Activated T-cell treated with anti-CD3 and anti-CD28 coated beads for 4 hours (primary cell): ENCODE measurements at places on chromosomes 7 and 10.

DNA sequence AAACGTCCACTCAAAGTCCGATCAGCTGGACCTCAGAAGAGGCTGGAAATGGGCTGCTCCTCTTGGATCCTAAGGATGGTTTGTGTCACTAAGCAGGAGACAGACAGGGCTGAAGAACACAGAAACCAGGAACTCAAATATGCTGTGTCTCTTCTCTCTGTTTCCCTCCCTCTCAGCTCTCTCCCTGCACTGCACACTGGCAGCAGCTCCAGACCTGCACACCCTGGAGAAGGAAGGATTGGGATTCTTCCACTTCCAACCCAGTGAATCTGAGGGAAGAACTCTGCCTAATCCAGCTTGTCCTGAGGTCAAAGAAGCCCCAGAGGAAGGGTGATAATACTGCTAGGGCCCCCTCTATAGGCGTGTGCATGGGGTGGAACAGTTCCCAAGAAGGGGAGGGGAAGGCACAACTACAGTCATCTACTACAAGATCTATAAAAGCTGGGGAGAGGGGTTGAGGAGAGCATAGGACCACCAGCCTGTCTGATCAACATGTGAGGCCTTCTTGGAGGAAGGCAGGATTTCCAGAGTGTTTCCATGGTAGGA lies 22.7 kb upstream of the ZCCHC24 start:
- no peak for DNase-seq

DNA sequence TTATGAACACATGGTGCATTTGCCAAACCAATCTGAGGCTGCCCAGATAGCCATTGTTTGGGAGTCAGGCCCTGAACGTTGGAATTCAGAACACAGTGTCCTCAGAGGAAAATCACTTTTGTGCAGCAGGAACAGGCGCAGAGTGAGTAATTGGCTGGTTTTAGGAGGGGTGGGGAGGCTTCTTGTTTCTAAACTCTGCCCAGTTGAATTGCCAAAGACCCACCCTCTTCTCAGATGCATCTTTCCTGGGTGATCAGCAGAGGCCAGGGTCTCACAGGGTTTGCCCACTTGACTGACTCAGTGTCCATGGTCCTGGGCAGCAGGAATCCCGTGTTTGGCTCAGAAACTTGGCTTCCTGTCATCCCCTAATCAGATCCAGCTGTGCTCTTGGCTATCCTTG lies 24.3 kb downstream of the PRLHR start:
- no peak for DNase-seq

DNA sequence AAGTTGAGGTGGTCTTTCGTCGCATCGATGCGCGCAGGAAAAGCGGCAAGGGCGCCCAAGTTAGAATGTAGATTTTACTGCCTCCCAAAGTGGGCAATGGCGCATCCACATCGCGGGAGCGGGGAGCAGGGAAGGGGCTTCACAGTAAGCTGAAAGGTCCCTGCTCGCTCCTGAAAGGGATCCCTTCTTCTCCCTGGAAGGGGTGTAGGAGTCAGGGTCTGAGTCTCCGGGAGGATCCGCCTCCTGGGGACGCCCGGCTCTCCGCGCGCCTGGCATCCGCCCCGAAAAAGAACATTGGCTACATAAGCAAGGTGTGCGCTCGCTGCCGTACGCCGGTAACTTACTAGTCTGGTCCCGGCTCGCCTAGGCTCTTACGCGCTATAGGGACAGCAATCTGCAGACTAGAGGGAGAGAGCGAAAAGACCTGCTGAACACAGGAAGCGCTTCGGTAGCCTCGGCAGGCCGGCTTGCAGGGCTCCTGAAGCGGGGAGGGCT lies 804 bp downstream of the UNC5B start:
- DNase-seq = no peak

DNA sequence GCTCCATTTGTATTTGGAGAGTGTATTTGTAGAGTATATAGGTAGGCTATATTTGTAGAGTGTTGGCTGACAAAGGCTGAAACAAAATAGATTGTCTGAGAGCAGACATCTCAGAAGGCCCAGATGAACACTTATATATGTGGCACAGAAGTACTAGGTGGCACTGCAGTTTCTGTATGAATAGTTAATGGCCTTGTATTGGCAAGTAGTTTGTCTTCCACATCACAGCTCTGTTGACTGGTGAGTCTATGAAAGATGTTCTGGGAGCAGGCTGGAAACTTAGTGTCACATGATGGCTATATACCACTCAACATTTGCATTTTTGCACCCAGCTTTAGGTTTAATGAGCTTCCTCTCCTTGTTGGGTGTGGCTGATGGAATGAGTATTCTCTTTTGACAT lies 51.9 kb downstream of the CCNY start:
- no peak for DNase-seq

- DNase-seq = no peak
Measured at GRCh38 chr7:90839316-90839715, 243.2 kb downstream of the CDK14 start.

GRCh38 chr10:116861796-116862195 lies 12.5 kb downstream of the ENO4 start:
- DNase-seq = no peak

GRCh38 chr10:6558272-6558671 lies 21.8 kb downstream of the PRKCQ start:
- DNase-seq = no peak

DNA sequence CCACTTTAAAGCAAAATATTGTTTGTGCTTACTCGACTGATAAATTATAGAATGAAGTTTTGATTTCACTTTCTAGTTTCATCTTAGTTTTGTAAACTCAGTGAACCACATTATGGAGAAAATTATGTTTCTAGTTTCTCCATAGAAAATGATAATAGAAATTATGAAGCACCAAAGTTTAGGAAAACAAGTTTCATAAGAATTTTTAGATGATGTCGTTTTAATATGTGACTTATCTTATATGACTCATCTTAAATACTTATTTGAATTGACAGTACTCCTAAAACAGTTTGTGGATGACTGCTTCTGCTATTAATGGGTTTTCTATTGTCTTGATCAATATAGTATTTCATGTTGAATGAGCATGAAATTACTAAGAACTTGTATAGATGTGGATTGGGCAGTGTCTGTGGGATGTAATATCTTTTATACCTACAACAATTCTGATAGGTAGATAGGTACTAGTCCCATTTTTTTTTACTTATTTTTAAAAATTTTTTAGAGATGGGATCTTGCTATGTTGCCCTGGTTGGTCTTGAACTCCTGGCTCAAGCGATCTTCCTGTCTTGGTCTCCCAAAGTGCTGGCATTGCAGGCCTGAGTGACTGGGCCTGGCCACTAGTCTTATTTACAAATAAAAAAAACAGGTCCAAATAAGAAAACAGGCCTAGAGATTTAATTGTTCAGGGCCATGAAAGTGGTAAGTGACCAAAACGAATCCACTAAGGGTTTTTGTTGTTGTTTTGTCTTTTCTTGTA lies 3.7 kb downstream of the HBP1 start:
- no peak for DNase-seq

DNA sequence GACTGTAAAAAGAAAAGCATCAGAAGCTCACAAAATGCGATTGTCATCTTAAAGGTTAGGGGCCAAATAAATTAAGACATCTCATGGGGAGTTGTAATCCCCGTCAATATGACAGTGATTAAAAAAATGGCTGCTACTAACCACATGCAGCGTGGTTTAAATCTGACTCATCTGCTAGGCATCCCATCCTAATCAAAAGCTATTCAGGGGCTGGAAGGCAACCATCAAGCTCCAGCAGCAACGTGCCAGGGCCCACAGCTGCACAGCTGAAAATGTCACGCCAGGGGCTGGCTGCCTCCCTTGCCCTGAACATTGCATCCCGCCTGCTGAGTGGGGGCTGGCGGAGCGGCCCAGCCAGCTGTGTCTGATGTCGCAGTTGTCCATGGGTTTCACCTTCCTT lies 66.3 kb upstream of the FRMD4A start:
- no peak for DNase-seq

- DNase-seq = no peak
Measured at GRCh38 chr10:60130130-60130579, 223.8 kb upstream of the CCDC6 start.

DNA sequence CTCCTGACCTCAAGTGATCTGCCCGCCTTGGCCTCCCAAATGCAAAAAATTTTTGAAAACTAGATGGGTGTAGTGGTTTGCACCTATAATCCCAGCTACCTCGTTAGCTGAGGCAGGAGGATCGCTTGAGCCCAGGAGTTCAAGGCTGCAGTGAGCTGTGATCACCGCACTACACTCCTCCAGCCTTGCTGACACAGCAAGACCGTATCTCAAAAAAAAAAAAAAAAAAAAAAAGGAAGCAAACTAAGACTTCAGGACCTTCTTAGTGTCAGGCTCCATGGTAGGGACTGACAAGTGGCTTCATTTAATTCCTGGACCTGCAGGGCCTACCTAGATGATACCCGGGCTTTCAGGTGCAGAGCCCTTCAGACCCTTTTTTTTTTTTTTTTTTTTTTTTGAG lies 2.5 kb downstream of the POP7 start:
- DNase-seq = no peak

- no peak for DNase-seq
Measured at GRCh38 chr7:37212051-37212450, 236.6 kb downstream of the ELMO1 start.

DNA sequence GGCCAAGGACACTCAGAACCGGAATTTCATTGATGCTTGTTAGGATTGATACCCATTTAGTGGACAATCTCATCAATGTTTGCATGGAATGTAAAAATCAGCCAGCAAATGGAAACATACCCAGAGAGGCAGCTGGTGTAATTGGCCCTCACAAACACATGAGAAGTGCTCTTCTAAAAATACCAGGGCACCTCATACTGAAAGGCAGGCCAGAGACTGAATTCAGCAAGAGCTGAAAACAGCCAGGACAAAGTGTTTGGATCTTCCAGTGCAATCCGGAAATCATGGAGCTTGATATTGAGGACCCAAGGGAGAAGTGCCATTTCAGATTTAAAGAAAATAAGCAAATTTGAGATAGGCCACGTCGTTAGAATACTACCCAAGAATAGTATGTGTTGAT lies 498.6 kb downstream of the GALNT17 start:
- DNase-seq = no peak

DNA sequence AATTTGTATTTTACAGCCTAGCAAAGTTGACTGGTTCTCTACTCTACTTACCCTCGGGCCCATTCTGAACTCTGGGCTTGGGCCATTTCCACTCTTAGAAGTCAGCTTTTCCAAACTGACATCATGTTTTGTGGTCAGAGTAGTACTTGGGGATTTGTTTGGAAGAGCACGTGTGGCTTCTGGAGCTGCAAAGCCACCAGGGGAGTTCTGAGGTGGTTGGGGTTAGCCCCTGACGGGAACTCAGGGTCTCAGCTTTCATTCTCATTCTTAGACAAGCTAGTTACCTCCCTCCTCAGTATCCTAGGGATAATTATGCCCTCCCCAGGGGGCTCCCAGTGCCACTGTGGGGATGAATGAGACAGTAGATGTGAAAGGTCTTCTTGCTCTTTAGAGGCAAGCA lies 647.7 kb upstream of the GALNT17 start:
- DNase-seq = no peak

DNA sequence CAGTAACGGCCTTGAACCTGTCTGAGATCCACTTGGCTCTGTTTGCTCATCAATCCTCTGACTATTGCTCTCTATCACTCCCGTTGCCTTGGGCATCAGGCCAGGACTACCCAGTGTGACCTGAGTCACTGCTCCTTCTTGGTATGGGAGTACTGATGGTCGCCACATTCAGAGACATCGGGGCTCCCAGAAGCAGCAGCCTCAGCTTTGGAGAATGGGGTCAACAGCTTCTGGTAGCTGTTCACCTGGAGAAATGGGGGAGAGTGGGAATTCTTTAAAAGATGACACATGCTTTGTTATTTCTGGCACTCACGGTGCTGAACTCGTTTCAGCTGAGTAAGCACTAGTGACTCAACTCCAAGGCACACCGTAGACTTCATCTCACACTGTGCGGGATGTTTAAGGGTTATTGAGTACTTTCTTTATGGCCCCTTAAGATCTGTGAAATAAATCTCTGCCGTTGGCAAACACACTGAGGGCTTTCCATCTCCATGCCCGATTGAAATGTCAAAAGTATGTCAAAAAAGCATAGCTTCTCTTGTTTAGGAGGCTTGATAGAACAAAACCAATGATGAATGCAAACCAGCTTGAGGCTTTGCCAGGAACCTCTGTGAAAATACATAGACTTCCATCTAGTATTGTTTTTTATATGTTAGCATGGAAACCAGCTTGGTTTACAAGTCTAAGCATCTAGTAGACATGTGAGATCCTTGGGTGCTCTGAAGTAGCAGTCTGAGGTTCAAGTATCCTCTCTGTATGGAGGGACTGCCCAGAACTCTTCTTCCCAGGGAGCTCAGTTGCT lies 333.1 kb downstream of the CXCL12 start:
- no peak for DNase-seq

GRCh38 chr10:5779730-5780129 lies 33.5 kb downstream of the GDI2 start:
- DNase-seq = no peak

GRCh38 chr7:103987451-103987850 lies 2.0 kb downstream of the RELN start:
- no peak for DNase-seq

DNA sequence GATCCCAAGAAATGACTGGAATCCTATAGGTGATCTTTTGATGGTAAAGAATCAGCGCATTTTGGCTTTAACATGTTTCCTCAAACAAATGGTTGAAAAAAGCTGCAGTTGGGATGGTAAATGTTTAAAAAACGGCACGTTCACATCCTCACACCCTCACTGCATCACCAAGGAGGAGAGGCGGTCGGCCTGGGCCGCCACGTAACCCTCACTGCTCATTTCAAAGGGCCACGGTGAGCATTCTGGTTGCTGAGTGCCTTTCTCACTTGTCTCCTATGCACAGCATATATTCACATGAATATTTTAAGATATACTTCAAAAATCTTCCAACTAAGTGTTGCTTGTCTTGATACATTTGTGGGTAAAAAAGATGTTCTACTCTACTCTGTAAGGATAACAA lies 233.2 kb downstream of the DNAJB6 start:
- DNase-seq = no peak

DNA sequence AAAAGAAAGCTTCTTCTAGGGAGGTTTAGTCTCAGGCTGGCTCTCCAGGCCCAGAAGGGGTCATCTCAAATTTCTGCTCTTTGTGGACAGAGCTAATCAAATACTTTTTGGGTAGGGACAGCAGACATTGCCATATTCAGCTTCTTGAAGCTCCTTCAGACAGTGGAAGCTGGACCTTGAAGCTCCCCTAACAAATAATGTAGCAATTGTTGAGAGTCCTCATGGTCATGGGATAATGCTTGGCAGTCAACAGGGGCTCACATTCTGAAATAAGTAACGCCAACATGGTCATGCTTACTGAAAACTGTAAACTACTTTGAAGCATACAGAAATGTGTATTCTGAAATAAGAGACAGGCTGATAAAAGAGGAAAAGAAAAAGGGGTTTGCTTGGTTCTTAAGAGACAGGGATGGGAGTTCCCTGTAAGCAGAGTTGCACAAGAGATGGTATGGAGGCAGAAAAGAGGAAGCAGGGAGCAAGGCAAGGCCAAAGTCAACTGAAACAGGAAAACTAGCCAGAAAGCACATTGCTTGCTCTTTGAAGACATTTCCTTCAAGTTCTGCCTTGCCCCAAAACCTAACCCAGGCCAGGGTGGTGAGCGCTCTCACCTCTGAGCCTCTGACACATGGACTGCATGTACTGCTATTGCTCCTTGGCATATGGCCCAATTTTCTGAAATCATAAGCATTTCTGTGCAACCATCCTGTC lies 53.1 kb upstream of the KMT2E start:
- no peak for DNase-seq
